CD4-positive, alpha-beta T cell (primary cell): ENCODE measurements at places on chromosomes 1 and 21.

DNA sequence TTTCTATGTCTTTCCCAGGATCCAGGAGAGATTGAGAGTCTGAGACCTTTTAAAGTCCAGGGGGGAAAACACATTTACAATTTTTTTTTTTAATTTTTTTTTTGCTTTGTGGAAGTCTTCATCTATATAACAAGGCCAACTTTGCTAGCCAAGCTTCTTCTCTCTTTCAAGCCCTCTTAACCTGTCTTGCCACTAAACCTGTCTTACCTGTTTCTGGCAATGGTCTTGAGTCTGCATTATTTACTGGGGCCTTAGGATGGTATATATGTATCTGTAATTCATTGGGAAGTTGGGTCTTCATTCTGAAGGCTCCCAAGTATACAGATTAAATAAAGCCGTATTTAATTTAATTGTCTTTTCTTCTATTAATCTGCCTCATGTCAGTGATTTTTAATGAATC is 750.9 kb upstream of the B3GALT2 start:
- DNase-seq, result no peak

- DNase-seq, result no peak
Observed at GRCh38 chr1:44855742-44856141, 12.7 kb upstream of the PTCH2 start.

DNA sequence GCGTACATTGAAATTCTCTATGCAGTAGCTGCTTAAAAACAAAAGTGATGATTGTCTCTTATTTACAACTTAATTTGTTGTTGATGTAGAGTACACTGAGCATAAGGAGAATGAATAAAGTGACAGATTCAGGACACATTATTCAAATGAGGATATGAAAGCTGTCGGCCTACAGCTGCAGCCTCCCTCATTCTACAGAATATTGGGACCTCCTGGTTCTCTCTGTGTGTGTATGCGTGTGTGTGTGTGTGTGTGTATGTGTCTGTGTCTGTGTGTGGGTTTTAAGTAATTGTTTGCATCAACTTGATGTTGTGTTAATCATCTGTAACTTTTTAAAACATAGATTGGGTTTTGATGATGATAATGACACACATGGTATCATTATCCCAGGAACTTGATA is 17.9 kb downstream of the PROX1 start:
- DNase-seq, result no peak

- DNase-seq, result peak; percentile 76
Observed at GRCh38 chr1:206784471-206784903, 12.2 kb upstream of the IL10 start.

DNA sequence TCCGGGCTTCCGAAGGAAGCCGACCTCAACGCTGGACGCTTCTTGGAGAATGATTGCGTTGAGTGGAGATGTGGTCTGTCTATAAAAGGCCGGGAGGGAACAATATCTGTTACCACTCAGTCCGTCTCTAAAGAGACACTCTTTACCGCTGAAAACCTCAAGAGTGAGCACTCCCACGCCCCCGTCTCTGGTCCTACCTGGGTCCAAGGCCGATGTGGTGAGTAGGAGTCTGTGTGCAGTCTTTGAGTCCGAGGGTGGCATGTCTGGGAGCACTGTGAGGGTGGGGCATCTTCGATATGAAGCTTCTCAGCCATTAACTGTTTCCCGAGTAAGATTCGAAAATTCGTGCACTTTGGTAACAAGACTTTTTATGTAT is 576 bp downstream of the ZFP69 start:
- DNase-seq, result peak; percentile 1

GRCh38 chr1:67162954-67163353 is 3.3 kb upstream of the IL23R start:
- DNase-seq, result no peak

DNA sequence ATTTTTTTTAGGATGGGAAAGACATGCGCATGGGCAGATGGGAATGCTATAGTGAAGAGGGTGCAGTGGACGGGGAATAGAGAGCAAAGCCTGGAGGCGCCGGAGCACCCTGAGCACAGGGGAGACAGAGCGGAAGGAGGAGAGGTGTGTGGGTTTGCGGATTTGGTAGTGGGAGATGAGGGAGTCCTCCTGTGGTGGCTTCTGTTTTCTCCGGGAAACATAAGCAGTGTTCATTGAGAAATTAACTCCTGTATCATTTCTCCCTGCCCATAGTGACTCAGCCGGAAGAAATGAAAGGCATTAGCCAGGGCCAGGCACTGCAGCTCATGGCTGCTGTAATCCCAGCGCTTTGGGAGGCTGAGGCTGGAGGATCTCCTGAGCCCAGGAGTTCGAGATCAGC is 4.7 kb upstream of the PTPRF start:
- DNase-seq, result no peak

DNA sequence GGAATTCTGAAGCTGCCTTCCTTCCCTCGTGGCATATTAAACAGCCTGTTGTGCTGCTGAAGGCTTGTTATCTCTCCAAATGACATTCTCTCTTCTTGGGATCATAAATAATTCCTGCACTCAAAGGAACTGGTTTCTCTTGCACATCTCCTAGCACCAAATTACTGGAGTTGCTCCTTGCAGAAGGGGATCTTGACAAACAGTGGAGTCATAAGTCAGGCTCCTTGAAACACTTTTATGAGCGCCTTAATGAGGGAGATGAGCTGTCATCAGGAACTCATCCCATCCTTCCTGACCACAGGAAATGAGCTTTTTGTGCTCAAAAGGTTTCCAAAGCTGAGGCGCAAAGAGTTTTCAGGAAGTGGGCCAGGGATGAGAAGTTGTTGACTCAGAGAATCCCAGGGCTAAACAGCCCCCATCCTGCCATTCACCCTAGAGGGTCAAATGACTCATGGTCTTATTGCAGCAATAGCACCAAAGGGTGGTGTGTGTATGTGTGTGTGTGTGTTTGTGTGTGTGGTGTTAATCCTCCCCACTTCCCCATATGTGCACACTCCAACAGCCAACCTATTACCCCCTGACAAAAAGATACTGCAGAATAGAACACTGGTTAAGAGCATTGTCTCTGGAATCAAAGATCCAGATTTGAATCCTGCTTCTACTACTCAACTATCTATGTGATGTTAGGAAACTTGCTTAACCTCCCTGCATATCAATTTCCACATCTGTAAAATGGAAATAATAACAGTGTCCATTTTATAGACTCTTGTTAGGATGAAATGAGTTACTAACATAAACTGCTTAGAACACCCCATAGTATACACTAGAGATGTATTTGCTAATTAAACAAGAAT is 2.8 kb upstream of the PHC2 start:
- no peak for DNase-seq

DNA sequence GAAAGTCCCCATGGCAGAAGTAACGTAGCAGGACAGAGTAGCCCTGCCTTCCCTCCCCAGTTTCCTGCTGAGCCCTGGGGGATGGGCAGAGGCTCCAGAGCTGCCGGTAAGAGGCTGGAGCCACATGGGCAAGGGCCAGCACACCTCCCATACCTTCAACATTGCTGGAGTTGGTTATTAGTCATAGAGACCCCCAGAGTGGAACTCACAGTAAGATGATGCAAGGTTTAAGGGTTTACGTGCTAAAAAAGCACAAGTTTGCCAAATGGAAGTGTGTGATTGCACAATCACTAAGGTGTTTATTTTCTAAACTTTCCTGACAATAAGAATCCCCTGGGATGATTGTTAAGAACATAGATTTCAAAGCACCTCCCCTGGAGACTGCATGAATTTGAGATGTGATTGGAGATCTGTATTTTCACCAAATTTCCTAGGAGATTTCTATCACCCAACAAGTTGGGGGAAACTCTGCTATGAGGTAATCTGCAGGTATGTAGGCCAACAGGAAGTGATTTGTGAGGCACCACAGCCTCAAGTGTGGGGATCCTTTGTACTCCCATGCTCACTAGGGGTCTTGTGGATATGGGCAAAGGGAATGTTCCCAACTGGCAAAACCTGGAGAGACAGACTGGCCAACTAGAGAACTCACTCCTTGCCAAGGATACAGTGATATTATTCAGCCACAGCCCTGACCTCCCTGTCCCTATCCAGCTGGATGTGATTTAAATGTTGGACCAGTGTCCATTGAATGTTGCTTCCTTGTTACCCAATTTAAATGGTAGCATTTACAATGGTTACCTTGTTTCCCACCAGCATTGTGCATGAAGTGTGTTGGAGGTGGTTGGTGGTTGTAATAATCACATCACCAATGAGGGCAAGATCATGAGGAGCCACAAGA is 37.1 kb upstream of the CSF1 start:
- peak; percentile 47 for DNase-seq

DNA sequence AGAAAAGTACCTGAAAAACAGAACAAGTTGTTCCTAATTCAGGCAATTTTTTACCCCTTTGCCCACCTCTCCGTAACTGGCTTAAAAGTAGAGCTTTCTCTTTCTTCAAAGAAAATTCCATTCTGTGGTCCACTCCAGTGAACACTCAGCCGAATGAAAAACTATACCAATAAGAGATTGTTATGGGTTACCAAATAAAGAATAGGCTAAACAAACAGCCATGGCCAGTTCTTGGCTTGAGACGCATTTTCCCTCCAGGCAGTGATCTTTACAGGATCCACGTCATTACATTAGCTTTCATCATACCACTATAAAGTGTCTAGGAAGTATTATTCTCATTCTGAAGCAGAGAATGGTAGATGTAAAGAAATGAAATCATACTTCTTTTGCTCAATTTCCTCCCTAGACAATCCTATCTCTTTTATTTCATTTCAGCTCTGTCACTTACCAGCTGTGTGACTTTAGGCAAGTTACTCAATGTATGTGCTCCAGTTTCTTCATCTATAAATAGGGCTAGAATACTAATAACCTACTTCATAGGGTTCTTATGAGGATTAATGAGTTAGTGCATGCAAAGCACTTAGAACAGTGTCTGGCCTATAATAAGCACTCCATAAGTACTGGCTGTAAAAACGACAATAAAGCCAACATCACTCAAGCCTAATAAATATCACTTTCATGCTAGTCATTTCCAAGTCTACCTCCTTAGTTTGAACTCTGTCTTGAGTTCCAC is 26.5 kb upstream of the TRIM45 start:
- no peak for DNase-seq
